ENCODE measurements at places on chromosomes 13 and 19.

DNA sequence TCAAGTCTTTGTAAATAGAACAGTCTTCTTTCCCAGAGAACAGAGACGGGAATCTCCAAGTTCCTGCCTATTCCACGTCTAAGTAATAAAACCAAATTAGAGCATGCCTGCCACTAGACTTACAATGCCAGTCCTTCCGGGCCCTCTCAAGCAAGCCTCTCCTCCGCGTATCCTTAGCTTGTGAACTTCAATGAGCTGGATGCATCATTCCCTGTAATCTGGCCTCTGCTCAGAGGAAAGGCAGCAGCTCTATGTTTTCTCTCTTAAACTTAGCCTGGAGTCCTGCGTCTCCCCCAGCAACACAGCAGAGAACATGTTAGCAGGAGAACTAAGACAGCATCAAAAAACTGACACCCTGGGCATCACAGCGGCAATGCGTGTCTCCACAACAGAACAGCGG is 8.2 kb downstream of the NALCN start:
- no peak for DNase-seq

DNA sequence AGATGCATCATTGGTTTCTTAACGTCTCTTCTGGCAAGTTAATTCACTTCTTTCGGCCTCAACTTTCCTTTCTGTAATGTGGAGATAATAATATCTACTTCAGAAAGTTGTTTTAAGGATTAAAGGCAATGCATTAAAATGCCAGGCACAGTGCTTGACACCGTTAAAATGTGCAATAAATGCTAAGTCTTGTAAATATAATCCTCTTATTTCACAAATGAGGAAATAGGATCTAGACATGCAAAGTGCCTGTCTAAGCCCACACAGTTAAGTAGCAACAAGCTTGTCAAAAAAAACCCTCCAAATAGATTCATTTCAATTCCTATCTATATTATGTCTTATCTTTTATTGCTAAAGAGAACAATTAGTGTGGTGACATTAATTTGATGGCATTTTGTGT is 86.4 kb upstream of the TSC22D1 start:
- DNase-seq: no peak

- DNase-seq: peak; percentile 100
These were observed 64.0 kb downstream of the ACSBG2 start for GRCh38 chr19:6199240-6199994.

DNA sequence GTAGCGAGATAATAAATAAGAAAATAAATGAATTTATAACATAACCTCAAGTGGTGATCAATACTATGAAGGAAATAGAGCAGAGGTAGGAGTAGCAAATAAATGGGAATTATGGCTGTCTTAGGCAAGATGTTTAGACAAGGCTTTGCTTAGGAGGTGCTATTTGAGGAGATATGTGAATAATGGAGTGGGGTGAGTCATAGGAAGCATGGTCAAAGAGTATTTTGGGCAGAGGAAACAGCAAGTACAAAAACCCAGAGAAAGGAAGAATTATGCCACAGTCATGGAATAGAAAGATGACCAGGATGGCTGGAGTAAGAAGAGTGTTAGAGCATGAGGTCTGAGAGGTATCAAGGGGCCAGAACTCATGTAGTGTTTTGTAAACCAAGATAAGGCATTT is 33.6 kb upstream of the LPAR6 start:
- no peak for DNase-seq

- no peak for DNase-seq
These were observed 5.5 kb downstream of the SF3A2 start for GRCh38 chr19:2242092-2242537.

DNA sequence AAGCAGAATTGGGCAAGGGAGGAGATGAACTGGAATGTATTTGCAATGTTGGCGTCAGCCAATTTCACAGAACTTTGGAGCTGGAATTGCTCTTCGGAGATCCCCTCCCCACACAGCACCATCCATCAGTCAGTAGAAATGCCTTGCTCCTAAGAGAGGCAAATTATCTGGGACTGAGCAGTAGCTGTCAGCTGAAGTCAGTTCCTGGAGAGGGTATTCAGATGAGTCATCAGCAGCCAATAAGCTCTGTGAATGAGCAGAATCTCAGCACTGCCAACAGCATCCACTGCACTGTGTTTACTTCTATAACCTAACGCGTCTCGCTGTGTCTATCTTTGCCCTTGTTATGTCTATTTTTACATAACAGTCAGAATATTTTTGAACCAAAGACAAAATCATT is 213.7 kb downstream of the SLITRK5 start:
- no peak for DNase-seq

GRCh38 chr13:77555246-77555645 is 19.7 kb downstream of the SCEL start:
- no peak for DNase-seq

- no peak for DNase-seq
These were observed 13.3 kb downstream of the ELL start for GRCh38 chr19:18508585-18508984.

DNA sequence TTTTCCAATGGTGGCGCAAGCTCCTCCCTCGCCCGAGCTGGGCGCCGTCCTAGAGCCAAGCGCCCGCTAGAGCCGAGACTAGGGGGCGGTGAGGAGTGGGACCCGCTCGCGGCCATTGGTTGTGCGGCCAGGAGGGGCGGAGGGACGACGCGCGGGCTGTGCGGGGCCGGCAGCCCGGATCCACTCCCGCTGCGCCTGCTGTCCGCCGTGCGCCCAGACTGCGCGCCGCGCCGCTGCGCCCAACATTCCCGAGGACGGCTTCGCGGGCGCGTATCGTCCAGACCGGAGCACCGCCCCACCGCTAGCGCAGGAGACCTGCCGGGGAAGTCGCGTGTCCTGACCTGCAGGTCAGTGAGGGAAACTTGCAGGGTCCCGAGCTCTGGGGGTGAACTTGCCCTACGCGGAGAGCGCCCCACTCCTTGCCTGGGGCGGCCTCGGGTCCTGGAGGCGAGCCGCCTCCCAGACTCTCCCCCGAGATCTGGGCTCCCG is at the start of gene SERTM1:
Gene SERTM1 (plus strand): TSS at position 183 of the 489 bp plus-strand sequence. CDS start 21,059 bp downstream, outside the sequence.
- DNase-seq: no peak

GRCh38 chr13:32443111-32443510 is 15.2 kb upstream of the N4BP2L1 start:
- no peak for DNase-seq

GRCh38 chr13:31022928-31023530 is 90.6 kb downstream of the TEX26 start:
- DNase-seq: no peak

DNA sequence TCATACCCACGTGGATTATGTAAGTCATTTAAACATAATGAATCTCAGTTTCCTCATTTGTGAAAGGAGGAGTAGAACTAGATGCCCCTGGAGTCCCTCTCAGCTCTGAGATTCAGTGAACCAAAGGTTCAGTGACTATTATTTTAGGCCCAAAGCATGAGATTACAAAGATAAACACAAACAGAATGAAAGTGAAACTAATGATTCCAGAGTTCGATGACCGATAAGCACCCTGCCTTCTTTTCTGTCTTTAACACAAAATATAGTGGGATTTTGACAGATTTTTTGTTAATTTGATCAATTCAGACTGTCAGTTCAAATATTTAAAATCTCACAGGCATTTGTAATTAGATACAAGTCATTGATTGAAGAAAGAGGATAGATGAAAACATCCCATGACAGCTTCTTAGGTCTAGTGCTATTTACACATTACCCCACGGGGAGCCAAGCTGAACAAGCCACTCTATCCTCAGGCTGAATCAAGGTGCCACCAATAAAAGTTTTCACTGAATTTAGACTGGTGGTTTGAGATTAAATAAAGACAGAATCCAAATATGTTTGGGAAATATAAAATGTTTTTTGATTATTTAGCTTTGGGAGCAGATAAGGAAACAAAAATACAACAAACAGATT is 64.6 kb upstream of the RAP2A start:
- no peak for DNase-seq

GRCh38 chr13:90839061-90839460 is 508.4 kb upstream of the MIR17HG start:
- no peak for DNase-seq

DNA sequence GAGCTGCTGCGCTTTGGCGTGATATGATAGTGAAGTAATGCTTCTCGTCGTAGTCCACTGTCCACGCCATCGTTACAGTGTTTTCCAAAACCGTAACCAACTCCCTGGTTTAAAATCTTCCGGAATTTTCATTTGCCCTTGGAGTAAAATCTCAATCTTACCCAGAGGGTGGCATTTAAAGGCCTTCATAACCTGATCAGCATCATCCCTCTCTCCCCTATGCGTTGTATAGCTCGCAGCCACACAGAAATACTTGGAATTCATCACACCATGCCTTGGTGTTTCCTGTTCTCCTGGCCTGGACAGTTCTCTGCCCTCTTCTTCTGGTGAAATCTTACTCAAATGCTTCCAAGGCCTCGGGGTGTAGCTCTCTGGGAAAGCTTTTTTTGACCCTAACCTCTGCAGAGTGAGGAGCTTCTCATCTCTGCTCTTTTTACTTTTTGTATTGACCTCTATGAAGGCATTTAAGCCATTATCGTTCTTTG is 839 bp downstream of the MPHOSPH8 start:
- no peak for DNase-seq

DNA sequence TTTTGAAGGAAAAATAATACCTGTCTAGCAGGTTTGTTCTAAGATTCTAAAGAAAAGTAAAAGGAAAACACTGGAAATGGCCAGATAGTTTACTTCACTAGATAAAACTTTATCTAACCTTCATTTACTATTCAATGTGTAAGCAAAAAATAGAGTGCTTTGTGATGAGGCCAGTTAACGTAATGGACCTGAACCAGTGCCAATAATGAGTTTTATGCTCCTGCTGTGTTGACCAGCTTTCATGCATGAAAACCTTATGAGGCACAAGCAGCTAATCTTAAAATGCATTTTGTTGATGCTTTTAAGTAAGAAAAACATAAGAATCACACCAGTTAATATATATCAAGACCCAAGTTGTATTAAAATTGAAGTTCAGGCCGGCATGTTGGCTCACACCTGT is 617.2 kb upstream of the GPC6 start:
- no peak for DNase-seq

- DNase-seq: no peak
These were observed 5.9 kb upstream of the ARL11 start for GRCh38 chr13:49622174-49622946.

DNA sequence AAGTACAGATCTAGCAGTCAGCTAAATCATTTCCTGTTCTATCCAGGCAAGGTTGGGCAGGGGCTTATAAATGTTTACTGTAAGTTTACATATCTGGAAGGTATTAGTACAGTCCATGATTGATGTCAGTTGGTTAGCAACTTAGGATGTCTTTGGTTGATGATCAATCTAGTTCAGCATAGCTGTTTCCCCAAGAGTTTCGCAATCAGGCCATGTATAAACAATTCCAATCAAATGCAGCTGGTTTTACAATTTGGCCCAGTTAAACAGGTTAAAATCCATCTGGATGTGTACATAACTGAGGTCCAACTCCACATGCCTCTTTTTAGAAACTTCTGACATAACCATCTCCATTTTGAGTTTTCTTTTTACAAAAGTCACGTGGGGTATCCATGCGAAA is 6.9 kb downstream of the ZNF221 start:
- DNase-seq: no peak

DNA sequence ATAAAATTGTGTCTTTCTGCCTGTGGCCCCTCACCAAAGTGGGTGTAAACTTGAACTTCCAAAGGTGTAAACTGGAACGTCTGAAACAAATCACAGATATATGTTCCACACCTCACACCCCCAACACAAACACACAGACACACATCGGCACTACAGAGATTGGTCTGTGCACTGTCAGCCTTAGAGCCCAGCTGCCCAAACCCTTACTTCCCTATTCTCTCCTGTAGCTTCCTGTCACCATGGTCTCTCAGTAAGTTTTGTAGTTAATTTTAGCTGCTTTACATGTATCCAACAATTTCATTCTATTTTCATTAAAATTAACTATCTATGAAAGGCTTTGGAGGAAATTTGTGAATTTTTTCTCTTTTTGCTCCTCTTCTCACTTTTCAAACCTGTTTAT is 5.4 kb downstream of the TM9SF2 start:
- no peak for DNase-seq

DNA sequence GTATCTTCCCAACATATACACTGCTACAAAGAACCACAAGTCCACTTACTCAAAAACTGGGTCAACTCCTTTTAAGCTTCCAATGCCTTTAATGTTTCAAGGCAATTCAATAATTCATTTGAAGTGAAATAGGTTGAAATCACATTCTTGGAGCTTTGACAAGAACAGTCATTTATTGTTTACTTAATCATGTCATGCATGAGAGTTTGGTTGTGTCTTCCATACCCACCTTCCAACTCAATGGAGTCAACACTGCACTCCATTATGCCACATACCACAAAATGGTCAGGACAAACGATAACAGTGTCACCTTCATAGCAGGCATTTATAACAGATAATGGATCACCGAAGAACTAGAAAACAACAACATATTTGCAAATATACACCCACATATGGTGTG is 506.3 kb downstream of the UQCRFS1 start:
- DNase-seq: no peak

GRCh38 chr13:112065521-112065866 is 1.5 kb upstream of the SOX1 start:
- no peak for DNase-seq

GRCh38 chr19:58229255-58229639 is 533 bp downstream of the ZNF544 start:
- DNase-seq: peak; percentile 2

DNA sequence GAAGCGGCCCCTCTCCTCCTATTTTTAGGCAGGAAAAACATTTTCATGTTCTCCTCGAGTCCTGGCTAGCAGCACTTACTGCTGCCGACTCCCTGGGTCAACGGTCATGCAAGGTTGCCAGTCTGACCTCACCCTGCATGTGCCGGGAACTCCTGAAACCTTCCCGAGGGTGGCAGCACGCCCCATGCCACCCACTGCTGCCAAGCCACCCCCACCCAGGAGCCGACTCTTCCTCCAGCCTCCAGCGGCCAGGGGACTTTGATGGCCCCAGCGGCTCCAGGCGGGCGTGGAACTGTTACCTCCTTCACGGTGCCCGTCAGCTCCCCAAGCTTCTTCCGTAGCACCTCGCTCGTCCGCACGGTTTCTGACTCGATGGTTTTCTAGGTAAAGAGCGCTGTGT is 8.7 kb downstream of the TIMM44 start:
- DNase-seq: no peak

DNA sequence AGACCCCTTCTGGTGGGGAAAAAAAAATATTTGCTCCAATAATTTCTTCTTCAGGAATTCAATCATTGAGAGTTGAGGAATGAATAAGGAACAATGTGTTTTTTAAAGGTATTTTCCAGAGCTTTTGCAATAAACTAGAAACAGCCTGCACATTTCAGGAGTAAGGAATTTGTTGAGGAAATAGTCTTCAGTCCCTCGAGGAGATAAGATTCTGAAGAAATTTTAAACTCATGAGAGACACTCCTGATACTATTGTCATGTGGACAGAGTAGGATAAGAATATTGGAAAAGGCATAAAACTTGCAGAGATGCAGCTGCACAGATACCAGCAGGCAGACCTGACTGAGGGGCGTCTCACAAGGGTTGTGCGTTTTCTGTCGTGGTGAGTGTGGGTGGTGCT is 36.6 kb downstream of the COMP start:
- DNase-seq: no peak

Measured in activated T-helper 1 cell treated with anti-CD3 and anti-CD28 coated beads, Interleukin-2, amount 50 U/mL, for 16 hours (primary cell).